ENCODE measurements at places on chromosomes 12 and 14.

DNA sequence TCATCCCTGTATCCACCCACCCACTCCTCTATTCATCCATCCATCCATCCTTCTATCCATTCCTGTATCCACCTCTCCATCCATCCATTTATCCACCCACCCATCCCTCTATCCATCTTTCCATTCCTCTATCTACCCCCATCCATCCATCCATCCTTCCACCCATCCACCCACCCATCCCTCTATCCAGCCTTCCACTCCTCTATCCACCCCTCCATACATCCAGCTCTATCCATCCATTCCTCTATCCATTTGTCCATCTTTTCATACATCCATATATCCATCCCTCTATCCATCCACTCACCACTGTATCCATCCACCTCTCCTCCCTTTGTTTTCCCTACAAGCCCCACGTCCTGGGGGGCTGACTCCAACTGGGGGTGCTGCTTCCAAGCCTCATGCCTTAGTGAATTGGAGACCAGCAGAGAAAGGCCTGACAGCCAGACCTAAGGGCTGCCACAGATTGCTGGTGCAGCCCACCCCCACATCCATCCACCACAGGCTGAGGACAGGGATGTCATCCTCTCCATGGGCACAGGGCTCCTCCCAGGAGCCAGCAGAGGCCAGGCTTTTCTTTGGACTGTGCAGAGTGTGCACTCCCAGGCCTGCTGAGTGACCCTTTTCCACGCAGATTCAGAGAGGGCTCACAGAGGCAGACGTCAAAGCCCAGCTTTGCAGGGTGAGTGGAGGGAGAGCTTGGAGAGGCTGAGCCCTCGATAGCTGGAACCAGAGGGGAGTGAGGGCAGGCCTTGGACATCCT is 18.9 kb upstream of the GPR132 start:
- DNase-seq, result no peak

GRCh38 chr12:123478762-123479161 is 20.8 kb downstream of the SNRNP35 start:
- DNase-seq, result peak; percentile 52

- no peak for DNase-seq
Measured at GRCh38 chr12:2118061-2118460, 65.3 kb downstream of the CACNA1C start.

DNA sequence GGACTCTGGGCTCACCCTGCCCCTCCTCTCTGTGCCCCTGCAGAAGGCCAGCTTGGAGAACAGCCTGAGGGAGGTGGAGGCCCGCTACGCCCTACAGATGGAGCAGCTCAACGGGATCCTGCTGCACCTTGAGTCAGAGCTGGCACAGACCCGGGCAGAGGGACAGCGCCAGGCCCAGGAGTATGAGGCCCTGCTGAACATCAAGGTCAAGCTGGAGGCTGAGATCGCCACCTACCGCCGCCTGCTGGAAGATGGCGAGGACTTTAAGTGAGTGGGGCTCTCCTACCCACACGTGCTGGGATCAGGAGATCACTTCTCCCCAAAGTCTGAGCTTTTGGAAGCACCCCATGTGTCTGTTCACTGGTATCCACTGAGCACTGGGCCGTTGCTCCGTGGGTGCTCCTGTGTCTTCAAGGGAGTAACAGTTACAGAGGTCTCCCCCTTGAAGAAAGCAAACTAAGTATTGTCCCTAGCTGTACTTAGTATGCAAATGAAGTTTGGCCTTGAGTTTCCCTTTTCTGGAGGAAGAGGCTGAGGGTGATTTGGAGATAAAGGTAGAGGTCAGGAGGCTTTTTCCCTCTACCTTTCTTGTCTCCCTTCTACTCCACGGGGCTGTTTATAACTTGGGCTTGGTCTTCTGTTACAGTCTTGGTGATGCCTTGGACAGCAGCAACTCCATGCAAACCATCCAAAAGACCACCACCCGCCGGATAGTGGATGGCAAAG is 3.3 kb downstream of the KRT18 start:
- DNase-seq, result no peak

DNA sequence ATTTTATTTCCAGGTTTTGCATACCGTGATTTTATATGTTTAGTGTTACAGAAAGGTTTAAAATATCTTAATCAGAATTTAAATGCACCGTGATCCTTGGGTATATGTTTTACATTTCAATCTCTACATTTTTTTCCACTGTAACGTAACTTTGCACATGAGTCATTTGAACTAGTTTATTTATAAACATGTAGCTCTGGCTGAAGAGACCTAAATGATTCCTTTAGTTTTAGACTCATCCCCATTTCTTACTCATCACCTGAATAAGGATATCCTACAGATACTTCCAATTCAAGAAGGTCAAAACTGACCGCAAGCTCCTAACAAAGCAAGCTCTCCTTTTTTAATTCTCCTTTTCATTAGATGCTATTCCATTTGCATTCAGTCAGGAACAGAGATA is 42.7 kb upstream of the SLC6A15 start:
- DNase-seq, result peak; percentile 50

DNA sequence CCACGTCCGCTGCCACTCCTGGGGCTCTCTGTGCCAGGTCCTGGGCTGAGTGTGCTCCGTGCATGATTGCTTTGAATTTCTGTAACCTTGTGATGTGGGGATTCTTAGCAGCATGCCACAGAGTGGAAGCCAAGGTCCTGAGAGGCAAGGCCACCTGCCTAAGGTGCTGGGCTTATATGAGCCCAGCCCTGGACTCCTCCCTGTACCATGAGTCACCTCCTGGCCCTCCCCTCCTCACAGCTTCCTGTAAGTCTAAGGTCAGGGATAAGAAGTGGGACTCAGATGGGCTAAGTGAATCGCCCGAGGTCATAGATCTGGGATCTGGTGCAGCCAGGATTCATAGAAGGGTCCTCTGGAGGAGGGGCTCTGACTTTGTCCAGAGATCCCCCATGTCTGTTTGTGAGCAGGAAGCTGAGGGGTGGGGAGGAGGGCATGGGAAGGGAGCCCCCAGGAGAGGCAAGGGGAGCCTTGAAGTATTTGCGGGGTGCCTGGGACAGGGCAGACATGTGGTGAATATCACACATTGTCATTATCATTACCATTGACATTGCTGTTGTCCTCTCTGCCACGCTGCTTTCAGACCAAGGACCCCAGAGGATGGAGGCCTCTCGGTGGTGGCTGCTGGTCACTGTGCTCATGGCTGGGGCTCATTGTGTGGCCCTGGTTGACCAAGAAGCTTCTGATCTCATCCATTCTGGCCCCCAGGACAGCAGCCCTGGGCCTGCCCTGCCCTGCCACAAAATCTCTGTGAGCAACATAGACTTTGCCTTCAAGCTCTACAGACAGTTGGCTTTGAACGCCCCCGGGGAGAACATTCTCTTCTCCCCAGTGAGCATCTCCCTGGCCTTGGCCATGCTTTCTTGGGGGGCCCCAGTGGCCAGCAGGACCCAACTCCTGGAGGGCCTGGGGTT is 28.8 kb downstream of the SERPINA3 start:
- peak; percentile 20 for DNase-seq

DNA sequence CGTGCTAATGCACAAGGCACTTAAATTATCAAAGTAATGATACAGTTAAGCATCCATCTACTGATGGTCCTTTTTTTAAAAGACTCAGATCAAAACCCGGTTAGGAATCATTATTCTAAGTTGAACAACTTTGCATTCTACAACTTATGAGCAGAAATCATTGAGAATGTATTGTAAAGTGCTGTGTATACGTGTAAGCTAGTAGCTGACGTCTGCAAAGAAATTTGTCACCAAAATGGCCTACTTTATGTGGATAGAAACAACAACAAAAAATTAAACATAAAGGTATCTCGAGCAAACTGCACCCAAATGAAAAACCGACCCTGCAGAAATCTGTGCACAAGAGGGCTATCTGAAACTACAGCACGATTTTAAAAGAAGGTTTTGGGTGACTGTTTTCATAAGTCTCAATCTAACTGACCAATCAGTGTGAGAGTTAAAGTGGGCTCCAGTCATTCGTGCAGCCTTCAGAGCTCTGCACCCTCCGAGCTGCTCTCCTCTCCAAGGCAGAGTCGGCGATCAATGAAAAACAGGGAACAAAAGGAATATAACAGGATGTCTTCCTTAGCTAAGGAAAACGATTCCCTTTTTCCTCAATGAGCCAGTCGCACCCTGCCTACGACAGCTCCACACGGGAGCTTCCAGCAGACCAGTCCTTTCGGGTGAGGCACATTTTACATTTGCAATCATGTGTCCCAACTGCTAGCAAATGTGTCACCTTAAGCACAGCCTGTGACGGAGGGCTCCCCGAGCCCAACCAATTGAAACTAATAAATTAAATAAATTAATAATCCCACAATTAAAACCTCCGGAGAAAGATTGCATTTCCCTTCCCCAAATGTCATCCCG is 200.7 kb upstream of the FOXN3 start:
- peak; percentile 66 for DNase-seq

DNA sequence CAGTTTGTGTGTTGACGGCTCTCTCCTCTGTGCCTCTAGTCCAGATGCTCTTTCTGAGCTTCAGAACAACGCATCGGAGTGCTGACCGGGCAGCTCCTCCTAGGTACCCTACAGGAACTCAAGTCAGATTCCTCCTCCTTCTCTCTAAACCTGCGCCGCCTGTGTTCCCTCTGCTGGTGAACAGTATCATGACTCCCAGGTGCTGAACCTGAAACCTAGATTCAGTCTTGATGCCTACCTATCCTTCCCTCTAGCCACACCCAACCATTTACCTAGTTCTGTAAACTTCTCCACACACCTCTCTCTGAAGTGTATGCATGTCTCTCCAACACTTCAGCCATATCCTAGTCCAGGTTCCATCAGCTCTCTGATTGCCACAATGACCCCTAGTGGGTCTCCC is 112.7 kb downstream of the EFCAB11 start:
- DNase-seq, result no peak

- no peak for DNase-seq
Measured at GRCh38 chr12:63095369-63095980, 55.5 kb downstream of the AVPR1A start.

DNA sequence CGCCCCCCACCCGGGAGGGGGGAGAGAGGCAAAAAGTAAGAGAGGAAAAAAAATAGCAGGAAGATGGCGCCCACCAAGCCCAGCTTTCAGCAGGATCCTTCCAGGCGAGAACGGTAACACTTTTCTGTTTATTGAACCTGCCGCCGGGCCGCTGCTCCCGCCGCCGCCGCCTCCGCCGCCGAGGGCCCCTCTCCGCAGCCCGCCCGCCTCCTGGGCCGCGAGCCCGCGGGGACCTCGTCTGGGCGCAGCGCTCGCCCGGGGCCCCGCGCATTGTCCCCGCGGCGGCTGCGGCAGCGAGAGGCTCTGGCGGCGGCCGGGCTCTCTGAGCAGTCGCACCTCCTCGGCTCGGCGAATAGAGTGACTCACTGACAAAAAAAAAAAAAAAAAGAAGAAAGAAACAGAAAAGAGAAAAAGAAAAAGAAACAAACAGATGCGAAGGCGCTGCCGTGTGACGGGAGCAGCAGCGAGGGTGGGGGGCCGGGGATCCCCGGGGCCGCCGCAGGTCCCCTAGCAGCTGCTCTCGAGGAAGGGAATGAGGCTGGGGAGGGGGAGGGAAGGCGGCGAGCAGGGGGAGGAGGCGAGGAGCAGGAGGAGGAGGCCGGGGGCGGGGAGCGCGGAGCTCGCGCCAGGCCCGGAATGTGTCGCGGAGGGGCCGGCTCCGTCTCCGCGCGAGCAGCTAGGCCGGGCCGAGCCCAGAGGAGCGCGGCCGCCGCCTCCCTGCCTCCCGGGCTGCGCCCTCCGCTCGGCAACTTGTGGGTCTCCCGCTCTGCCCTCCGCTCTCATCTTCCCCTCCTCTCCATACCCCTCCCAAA is 781 bp downstream of the NPAS3 start:
- DNase-seq, result peak; percentile 71

DNA sequence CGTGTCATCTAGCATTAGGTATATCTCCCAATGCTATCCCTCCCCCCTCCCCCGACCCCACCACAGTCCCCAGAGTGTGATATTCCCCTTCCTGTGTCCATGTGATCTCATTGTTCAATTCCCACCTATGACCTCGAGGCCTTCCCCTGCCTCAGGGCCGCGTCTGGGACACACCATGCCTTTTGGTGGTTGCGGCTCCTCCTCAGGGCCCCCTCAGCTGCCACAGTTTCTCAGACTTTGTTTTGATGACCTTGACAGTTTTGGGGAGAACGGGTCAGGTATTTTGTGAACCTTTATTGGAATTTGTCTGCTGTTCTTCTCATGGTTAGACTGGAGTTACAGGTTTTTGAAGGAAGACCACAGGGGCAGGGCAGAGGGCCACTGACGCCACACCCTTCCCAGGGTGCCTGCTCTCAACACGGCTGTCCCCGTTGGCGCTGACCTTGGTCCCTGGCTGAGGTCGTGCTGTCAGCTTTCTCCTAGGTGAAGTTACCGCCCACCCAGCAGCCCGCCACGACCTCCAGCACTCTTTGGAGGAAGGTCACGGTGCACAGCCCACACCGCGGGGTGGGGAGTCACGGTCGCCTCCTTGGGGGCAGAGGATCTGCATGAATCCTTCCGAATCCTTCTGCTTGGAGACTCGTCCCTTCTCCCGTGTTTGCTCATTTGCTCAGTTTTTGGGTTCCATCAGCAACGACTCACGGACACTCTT is 130.5 kb downstream of the KIF26A start:
- no peak for DNase-seq

DNA sequence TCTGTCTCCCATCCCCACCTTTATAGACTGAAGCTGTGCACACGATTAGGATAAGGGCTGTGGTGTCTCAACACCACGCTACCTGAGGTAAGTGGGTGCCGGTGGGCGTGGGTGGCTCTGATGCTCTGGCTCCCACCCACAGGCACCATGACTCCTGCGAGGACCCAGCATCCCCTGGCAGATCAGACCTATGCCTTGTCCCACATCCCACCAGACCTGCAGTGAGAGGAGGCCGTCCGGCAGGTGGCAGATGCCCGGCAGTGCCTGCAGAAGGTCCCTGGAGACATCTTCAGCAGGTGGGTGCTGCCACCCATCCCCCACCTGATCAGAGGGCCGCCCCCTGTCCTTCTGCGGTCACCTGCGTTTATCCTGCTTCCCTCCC is 104.4 kb upstream of the PRB2 start:
- no peak for DNase-seq

DNA sequence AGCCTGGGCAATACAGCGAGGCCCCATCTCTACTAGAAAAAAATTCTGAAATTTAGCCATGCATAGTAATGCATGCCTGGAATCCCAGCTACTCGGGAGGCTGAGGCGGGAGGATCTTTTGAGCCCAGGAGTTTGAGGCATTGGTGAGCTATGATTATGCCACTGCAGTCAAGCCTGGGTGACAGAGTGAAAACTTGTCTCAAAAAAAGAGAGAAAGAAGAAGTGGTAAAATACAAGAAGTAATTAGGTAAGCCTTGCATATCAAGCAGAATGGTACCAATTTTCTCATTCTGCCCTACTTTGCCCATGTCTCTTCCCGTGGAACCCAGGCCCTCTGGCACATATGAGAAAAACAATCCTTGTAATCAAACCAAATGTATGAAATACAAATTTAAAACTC is 70.7 kb downstream of the SUSD6 start:
- no peak for DNase-seq

GRCh38 chr12:4148418-4149056 is 125.0 kb upstream of the CCND2 start:
- no peak for DNase-seq

- no peak for DNase-seq
Measured at GRCh38 chr12:106291342-106291741, 11.2 kb upstream of the TCP11L2 start.
